Stimulated activated CD4-positive, alpha-beta T cell treated with anti-CD3 and anti-CD28 coated beads, Interleukin-15, amount 100 ng/mL, for 1 hour (primary cell): ENCODE measurements at places on chromosomes 16 and 17.

DNA sequence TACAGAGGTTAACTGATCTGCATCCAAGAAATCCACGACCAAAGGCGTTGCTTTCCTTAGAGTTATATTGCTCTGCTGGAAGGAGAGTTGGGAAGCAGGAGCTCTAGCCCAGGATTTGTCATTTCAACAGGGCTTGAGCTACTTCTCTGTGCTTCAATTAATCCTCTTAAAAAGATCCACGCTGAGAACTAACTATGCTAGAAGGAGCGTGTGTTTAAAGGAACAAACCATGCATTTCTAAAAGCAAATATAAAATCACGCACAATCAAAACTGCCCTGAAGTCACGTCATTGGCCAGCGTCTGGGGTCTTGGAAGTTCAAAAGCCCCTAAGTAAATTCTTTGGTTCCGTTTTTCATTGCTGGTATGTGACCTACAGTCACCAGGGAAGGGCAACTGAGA is 1.1 kb downstream of the ARL6IP1 start:
- DNase-seq, result no peak

DNA sequence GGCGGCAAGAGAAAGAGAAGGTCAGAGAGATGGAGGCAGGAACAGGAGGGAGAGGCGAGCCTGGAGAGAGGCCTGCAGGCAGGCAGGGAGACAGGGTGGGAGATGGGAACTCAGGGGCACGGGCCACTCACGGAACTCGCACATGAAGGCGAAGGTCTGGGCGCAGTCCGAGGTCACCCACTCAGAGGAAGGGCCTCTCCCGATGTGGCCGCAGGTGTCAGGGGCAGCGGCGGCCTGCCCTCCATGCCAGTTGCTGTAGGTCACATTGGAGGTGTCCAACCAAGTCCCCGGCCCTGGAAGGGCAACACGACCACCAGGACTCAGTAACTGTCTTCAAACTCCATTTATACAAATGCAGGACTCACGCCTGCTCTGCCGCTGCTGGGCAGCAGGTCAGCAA is 22.4 kb upstream of the BCO1 start:
- DNase-seq, result no peak

GRCh38 chr17:81917565-81918332 is at the start of gene SIRT7:
TSS of gene SIRT7 (minus strand) at chr17:81918176. CDS start at chr17:81918131, 45 bp downstream.
- DNase-seq, result peak; percentile 76

- no peak for DNase-seq
Observed at GRCh38 chr17:42617956-42618431, 8.5 kb downstream of the TUBG1 start.

GRCh38 chr17:77830816-77831473 is 127.6 kb upstream of the TNRC6C start:
- no peak for DNase-seq
